G401 (cell line): ENCODE measurements at places on chromosomes 4 and X. TPM values are rescaled to one million over a fixed set of nuclear protein-coding genes. Genes with fewer than 3 reads are reported as not detected.

The RAPGEF2 gene
- total RNA-seq, result 13.3 and 21.4 TPM in 2 replicates

The SLC4A4 gene
- total RNA-seq, result 0.06 and 0.10 TPM in 2 replicates

The MXRA5 gene
- 0.06 TPM in 1 of 2 replicates, not detected in the other for total RNA-seq

GRCh38 chrX:104166735-104167436 is 633 bp downstream of the FAM199X start:
- no peak for DNase-seq

GRCh38 chrX:9569876-9570301 is 105.0 kb downstream of the TBL1X start:
- DNase-seq, result no peak

DNA sequence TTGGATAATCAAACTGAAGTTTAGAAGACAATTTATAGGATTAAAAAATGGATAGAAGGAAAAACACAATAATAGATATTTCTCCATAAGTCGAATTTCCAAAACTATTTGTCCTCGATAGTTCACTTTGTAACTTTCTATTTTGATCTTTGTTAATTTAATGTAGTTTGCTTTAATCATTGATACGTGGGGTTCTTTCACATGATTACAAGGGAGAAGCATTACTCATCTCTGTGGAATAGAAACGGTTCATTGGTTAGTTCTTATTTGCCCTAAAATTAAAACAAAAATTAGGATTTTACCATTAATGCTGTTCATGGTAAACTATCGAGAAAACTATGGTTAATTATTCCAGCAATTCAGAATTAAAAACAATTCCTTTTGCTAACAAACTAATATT is 2.1 kb downstream of the TET2 start:
- DNase-seq, result no peak

- DNase-seq, result no peak
Observed at GRCh38 chrX:153820601-153821000, 9.7 kb downstream of the PDZD4 start.

DNA sequence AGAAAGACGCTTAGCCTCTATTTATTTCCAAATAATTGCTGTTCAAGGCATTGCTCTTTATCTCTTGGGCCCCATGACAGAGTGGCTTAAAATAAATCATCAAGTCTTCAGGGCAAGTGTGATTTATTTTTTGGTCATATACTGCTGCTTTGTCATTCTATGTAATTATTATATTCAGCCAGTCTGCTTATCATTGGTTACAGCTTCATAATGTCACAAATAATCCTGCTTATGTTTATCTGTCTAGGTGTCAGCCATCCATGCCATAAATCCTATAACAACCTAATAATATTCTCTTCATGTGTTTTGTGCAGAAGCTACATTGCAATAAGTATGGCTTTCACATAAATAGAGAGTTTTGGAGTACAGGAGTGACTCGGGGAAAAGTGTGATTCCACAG is 41.0 kb downstream of the HHIP start:
- no peak for DNase-seq

GRCh38 chr4:98193459-98194105 is 50.3 kb upstream of the STPG2 start:
- no peak for DNase-seq

- no peak for DNase-seq
Observed at GRCh38 chr4:94814237-94814636, 56.5 kb downstream of the BMPR1B start.

- no peak for DNase-seq
Observed at GRCh38 chr4:53076374-53076958, 214.3 kb downstream of the RASL11B start.

DNA sequence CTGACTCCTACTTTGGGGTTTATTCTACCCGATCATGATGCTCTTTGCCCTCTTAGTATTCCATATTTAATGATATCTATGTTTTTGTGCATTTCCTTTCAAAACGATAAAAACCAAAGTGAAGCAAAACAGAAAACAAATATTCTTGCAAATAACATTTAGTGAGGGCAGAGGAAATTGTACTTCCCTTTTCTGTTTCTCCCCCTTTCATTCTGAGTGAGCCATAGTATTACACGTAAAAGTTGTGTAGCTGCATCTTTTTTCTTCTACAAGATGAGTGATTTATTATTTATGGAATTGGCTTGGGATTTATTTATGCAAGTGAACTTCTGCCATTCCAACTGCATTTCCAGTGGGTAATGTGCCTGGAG is 109.9 kb downstream of the AFF2 start:
- DNase-seq, result no peak

DNA sequence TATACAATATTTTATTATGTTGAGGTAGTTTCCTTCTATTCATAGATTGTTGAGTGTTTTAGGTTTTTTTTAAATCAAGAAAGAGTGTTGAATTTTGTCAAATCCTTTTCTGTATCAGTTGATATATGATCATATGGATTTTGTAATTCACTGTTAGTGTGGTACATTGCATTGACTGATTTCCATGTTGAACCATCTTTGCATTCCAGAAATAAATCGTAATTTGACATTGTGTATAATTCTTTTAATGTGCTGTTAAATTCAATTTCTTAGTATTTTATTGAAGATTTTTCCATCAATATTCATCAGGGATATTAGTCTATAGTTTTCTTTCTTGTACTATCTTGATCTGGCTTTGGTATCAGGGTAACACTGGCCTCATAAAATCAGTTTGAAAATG is 103.8 kb downstream of the LRBA start:
- no peak for DNase-seq

- no peak for DNase-seq
Observed at GRCh38 chrX:27446423-27446822, 16.7 kb downstream of the PPP4R3C start.
